ENCODE measurements at places on chromosomes 6 and 20.

DNA sequence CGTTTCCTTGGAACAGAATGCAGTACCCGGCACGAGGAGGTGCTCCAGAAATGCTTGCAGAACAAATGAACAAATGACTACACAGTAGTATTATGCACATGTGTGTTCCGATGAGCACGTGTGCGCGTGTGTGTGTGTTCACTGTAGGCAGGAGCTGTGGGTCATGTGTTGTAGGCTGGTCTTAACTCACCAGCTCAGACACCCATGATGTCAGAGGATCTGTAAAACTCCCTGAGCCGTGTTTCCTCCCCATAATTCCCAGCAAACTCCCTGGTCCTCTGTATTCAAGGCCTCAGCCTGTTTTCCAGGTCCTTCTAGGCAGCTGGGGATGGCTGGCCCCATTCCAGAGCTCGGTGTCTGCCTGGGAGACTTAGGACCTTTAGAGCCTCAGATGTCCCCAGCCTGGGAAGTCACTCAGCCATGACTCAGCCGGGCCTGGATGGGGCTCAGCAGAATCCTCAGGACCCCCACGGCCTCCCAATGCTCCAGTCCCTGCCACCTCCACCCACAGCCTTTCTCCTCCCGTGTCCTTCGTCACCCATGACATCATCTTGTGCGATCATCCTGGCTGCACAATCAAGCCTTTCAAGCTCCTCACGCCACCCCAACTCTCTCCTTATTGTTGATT is 475.0 kb upstream of the SULF2 start:
- no peak for DNase-seq

- DNase-seq, result no peak
Observed at GRCh38 chr20:33442136-33443005, 1.2 kb downstream of the SNTA1 start.

DNA sequence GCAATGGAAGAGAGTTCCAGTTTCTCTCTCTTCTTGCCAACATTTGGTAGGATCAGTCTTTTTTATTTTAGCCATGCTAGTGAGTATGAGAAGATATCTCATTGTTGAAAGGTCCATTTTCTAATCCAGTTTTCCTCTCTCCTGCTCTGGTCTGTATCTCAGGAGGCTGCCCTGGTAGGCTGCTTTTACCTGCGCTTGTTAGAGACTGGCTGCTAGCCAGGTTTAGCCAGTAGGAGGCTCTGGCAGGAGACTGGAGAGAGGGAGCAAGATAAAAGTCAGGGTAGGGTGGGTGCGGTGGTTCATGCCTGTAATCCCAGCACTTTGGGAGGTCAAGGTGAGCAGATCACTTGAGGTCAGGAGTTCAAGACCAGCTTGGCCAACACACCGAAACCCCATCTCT is 68.6 kb upstream of the FOXP4 start:
- no peak for DNase-seq

- no peak for DNase-seq
Observed at GRCh38 chr6:168130697-168131371, 51.8 kb upstream of the FRMD1 start.

GRCh38 chr6:41072836-41073202 is at the start of gene NFYA:
Gene NFYA, plus strand, starts transcription at chr6:41072974. Its CDS starts 6,116 bp downstream, at chr6:41079090.
- DNase-seq, result no peak

DNA sequence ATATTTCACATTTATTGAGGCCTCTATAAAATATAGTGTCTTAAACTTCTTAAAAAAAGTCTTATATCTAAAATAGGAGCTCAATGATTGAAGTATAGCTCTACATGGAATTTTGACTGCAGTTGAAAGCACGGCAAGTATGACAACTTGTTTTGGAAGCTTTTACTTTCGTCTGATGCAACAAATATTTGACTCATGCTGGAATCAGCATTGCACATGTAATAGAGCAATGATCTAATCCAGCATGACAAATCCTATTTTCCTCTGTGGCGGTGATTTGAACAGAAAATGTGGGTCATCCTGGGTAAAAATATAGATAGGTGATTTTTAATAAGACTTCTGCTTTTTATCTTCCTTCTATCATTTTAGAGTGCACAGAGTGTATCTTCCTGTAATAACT is 111.6 kb downstream of the TINAG start:
- DNase-seq, result no peak

DNA sequence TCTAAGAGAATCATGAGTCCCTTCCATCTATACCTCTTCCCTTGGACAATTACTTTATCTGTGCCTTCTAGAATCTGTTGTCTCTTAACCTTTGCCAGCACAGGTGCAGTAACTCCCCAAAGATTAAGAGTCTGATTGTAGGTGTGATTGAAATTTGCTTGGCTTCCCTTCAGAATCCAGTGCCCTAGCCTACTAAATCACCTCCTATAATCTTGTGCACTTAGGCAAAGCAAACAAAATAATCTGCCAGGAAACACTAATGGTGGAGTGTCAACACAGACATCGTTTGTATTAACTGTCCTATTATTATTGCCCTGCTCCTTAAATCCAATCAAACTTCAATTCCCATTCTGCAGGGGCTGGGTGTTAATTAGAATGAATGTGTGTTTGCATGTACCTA is 28.0 kb downstream of the ID4 start:
- no peak for DNase-seq

- no peak for DNase-seq
Observed at GRCh38 chr6:28429781-28430180, 13.5 kb downstream of the ZSCAN23 start.

DNA sequence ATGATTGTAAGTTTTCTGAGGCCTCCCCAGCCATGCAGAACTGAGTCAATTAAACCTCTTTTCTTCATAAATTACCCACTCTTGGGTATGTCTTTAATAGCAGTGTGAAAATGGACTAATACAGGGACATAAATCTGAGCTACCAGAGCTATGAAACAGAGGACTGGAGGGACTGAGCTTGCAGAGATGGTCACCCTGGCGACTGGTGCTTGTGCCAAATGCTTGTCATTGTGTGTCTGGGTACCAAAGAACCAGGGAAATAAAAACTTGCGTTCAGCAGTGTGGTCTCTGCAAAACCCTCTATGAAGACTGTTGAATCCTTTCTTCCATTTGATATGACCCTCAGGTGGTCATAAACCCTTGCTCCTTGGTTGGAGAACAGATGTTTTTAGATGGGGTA is 105.1 kb upstream of the PRL start:
- DNase-seq, result no peak

DNA sequence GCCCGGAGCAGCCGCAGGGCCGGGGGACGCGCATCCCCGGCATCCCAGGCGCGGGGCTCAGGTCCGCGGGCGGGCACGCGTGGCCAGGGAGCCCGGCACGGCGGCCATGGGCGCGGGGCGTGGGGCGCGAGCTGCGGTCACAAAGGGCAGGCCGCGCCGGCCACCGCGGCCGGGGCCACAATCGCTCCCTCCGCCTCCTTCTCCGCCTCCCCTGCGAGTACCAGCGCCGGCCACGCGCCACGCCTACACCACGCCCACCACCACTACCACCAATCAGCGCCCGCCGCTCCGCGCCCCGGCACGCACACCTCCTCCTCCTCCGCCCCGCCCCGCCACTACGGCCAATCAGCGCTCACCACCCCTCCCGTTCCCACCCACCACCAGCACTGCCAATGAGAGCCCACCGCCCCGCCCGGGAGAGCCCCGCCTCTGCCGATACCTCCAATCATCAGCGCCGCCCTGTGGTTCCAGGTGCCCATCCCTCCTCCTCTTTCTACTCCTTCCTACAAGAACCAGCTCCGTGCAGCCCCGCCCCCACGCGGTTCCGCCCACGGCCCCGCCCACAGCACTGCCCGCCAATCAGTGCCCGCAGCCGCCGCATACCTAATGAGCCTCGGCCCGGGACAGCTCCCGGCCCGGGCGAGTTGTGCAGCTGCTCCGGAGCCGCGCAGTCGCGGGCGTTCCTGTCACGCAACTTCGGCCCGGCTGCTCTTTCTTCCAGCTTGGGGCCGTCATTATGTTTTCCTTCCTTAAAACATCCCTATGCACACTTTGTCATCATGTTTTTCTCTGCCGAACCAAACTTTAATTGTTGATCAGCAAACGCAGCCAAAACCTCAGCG is at the start of gene RPS6KA2:
Gene RPS6KA2 (minus strand): TSS at position 219 of the 842 bp plus-strand sequence. CDS start 232 bp downstream, outside the sequence.
- DNase-seq, result peak; percentile 100

GRCh38 chr6:137155830-137156229 is 17.6 kb downstream of the IL22RA2 start:
- DNase-seq, result peak; percentile 39

DNA sequence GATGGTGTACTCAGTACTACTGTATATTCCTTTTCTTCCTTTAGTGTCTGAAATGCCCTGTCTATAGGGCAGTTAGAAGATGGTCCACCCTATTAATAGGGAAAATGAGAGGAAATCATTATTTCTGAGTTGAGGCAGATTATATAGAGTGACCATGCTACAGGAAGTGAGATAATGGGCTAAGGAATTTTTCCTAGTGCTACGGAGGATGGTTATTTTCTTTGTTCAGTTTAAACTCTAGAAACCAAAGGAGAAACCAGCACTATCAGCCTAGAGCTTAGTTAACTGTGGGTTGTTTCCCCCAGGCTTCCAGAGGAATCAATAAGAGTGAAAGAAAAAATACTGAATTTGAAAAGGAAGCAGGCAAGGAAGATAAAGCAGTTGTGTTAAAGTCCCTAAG is 474 bp downstream of the TSBP1 start:
- DNase-seq, result no peak

DNA sequence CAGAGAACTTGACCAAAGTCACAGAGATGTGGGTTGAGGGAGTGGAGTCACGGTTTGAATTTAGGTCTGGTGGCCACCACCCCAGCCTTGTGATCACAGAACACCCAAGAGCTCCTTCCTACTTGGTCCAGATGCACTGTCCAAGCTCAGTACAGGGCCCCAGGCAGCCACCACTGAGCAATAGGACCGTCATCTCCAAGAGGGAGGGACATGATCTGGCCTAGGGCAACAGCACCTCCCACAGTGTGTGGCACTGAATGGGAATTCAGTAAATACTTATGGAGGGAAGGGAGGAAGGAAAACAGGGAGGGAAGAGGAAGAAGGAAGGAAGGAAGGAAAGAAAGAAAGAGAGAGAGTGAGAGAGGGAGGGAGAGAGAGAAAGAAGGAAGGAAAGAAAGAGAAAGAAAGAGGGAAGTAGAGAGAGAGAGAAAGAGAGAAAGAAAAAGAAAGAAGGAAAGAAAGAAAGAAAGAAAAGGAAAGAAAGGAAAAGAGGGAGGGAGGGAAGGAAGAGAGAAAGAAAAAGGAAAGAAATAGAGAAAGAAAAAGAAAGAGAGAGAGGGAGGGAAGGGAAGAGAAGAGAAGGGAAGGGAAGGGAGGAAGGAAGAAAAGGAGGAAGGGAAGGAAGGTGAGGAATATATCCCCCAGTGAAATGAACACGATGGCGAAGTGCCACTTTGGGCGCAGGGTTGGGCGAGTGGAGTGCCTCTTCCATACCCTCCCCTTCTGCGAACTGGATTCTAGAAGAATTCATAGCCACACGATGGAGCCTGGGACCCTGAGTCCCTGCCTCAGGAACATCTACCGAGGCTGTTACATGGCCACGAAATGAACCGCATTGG is 243.7 kb downstream of the TFAP2C start:
- no peak for DNase-seq

- DNase-seq, result no peak
Observed at GRCh38 chr6:20455251-20455940, 53.7 kb downstream of the E2F3 start.

GRCh38 chr6:14910692-14911547 is 334.9 kb upstream of the JARID2 start:
- DNase-seq, result peak; percentile 39

DNA sequence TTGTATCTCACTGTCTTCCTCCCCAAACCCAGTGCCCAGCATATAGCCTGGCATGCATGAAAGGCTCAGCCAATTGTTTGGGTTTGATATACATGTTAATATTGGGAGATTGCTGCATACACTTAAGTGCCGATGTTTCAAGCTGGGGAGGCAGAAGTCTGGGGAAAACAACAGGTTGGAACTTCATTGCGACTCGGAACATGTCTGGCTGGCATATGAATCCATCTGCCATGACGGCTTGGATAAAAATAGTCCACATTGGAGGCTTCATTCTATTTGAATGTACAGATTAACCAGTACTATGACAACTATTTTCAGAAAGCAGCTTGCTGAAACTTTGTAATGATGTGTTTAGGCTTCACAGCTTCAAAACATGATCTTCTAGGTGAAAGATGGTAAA is 261.0 kb downstream of the CDH26 start:
- no peak for DNase-seq

DNA sequence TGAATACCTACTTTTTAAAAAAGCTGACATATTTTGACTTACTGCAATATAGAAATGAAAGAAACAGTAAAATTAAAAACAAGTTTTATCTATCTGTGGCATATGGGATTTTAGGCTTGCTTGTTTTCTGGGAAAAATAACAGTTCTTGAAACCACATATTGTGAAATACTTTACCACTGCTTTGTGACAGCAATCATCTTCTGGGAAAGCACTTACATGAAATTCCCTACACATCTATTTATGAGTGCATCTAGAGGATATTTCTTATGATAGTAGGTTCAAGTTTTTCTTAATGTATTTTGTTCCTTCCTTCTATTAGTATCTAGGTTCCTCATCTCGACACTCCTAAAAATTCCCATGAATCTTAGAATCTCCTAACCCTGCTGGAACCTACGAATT is 75.2 kb downstream of the STXBP5 start:
- DNase-seq, result no peak

DNA sequence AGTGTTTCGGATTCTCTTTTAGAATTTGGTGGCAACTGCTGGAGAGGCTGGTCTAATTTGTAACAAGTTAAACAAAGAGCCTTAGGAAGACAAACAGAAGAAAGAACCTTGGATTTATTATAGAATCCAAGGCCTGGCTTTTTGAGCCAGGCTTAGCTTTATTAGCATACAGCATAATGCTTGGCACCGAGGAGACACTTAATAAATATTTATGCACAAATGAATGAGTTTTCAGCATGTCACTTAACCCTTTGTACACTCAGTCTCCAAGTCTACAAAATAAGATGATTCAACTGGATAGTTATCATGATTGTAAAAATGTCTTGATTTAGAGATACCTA is 38.2 kb upstream of the AFDN start:
- DNase-seq, result no peak

DNA sequence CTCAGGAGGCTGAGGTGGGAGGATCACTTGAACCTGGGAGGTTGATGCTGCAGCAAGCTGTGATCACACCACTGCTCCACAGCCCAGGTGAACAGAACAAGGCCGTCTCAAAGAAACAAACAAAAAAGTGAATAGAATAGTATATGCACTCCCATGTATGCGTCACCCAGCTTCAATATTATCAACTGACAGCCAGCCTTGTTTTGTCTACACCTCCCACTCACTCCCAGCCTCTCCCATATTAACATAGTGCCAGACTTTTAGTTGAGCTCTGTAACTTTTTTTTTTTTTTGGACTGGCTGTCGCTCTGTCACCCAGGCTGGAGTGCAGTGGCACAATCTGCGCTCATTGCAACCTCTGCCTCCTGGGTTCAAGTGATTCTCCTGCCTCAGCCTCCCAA is 18.1 kb upstream of the ILRUN start:
- DNase-seq, result no peak

DNA sequence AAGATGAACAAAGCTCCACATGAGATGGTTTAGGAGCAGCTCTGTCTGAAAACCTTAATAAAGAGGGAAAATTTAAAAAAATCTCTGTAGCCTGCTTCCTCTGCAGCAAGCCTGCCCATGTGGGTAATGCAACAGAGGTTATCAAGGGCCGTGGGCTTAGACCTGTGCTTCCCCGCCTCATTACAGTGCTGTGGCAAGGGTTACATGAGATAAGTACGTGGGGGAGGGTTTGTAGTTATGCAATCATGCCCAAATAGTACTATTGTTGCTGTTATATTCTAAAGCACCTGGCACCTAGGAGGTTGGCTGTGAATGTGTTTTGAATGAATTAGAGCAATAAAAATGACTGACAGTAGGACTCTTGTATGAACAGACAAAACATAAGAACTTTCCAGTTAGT is 68.3 kb downstream of the PKHD1 start:
- DNase-seq, result no peak

GRCh38 chr6:21594416-21595281 is 1.1 kb downstream of the SOX4 start:
- no peak for DNase-seq

Data from CD4-positive, alpha-beta T cell treated with Interferon alpha-2 for 1 hour (primary cell).